ENCODE measurements at places on chromosomes 3 and 15. TPM values are rescaled to one million over a fixed set of nuclear protein-coding genes. Genes with fewer than 3 reads are reported as not detected.

GOLGA6D gene
- total RNA-seq, result not detected

ZKSCAN7 gene
- 0.78 TPM for total RNA-seq

DNA sequence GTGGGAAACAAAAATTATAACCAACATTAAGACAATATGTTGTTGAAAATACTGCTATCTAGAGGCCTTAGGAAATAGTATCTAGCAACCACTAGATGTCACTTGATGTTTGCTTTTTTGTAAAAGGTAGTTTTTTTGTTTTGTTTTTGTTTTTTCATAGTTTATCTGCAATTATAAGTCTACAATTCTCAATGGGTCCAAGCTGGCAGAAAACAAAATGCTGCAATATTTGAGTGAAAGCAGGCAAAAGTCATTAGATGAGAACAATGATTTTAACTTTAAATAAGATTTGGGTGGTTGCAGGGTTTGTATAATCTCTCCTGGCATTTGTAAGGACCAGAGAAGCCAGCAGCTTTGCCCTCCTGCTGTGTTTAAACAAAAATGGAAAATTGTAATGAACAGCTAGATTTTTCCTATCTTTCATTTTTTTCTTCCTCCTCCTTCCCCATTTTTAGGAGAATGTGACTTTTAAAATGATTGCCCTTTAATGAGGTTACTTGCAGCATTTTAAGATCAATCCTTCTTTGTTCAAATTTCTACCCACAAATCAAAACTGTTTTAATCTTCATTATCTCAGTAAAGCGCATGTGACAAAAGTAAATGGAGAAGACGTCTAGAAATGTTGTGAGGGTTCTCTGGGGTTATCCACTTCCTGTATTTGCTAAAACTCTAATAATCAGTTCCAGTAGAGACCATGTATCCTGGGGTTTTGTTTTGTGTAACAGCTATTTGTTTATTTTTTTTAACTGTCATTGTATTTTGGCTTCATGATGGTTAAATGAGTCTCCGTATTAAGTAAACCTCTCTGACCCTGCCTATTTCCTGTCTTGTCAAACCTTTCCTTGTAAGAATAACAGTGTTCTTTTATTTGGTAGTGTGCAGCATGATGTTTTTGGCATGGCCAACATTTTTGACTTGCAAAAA lies 27.3 kb downstream of the DUT start:
- ATAC-seq, result no peak

GRCh38 chr15:86553108-86553507 lies 473.4 kb downstream of the AGBL1 start:
- no peak for ATAC-seq

FLNB gene
- 22.5 TPM for total RNA-seq

- ATAC-seq, result no peak
These were observed 89.8 kb downstream of the LRRC3B start for GRCh38 chr3:26712211-26713026.

DNA sequence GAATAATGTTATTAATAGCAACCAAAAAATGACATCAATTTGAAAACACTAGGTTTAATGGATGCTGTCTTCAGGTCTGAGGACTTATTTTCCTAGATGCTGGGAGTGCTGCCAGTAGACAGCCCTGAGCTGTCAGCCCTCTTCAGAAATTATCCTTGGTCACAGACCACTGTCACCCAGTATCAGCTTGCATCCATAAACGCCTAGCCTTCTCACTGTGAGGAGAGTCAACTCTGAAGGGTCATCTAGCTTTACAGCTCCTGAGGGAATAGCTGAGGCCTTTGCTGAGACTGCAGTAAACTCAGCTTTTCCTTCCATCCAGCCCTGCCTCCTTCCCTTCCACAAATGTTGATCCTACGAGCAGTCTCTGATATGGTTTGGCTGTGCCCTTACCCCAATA lies 19.4 kb upstream of the MNS1 start:
- ATAC-seq, result no peak

- no peak for ATAC-seq
These were observed 26.3 kb upstream of the GOLGA6C start for GRCh38 chr15:75231836-75232235.

DPH3 gene
- 22.5 TPM for total RNA-seq

All from activated T-helper 17 cell treated with anti-CD3 and anti-CD28 coated beads, Interleukin-2, amount 50 U/mL, for 72 hours (primary cell).